ENCODE measurements at places on chromosomes 2 and 18. TPM values are rescaled to one million over a fixed set of nuclear protein-coding genes. Genes with fewer than 3 reads are reported as not detected.

DNA sequence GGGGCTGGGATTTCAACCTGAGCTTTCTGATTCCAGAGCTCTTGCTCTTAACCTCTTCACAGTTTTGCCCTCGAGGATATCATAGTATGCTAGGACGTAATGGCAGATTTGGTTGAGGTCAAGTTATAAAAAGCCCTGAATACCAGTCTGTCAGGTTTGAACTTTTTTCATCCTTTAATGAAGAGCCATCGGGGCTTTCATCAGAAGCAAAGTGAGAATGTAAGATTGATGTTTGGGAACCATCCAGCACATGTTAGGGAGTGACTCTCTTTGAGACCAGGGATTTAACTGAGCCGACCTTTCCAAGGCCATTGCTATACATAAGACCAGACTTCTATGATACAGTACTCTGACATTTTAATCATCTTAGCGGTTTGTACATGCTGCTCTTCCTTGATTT lies 142.5 kb downstream of the TTC27 start:
- H3K36me3 ChIP-seq: no peaks in the 10 kb centered on the region
- DNase-seq: no peak
- H3K27ac ChIP-seq: no peak overlapping the region

Gene NPAS2
- 72.6 TPM for total RNA-seq

DNA sequence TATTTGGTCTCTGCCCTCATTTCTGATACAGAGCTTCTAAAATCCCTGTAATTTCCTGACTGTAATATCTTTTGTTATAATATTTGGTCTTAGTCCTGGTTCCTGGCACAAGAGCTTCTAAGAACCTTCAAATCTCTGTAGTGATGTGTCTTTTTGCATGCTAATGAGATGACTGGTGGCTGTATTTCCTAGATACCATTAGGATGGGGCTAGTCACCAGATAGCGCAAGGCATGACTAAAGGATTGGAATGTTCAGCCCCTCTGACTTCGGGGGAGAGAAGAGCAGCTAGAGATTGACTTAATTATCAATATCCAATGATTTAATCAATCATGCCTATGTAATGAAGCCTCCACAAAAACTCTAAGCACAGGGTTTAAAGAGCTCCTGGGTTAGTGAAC lies 620.8 kb upstream of the ACVR2A start:
- H3K27ac ChIP-seq: no peak overlapping the region
- no peak overlapping the region for H3K4me3 ChIP-seq
- H3K36me3 ChIP-seq: no peaks in the 10 kb centered on the region
- H3K27me3 ChIP-seq: no peaks in the 10 kb centered on the region
- no peak for DNase-seq
- no peaks in the 10 kb centered on the region for H3K4me1 ChIP-seq

GRCh38 chr18:27860701-27861107 lies 316.2 kb downstream of the CDH2 start:
- no peak overlapping the region for H3K27ac ChIP-seq
- no peak overlapping the region for H3K4me3 ChIP-seq
- H3K4me1 ChIP-seq: no peaks in the 10 kb centered on the region
- no peaks in the 10 kb centered on the region for H3K36me3 ChIP-seq
- no peaks in the 10 kb centered on the region for H3K27me3 ChIP-seq
- no peak for DNase-seq

GRCh38 chr18:46320928-46321711 lies 216.9 kb downstream of the HAUS1 start:
- no peaks in the 10 kb centered on the region for H3K27me3 ChIP-seq
- no peaks in the 10 kb centered on the region for H3K36me3 ChIP-seq
- no peak overlapping the region for H3K4me3 ChIP-seq

Gene ASB1
- total RNA-seq: 32.5 TPM

- DNase-seq: no peak
- H3K27ac ChIP-seq: peak overlapping the region; percentile 69
- peaks cover 2% of the 10 kb centered on the region for H3K4me1 ChIP-seq
- no peaks in the 10 kb centered on the region for H3K27me3 ChIP-seq
- H3K4me3 ChIP-seq: peak overlapping the region; percentile 39
Observed at GRCh38 chr2:114542695-114543094, 100.3 kb downstream of the DPP10 start.

DNA sequence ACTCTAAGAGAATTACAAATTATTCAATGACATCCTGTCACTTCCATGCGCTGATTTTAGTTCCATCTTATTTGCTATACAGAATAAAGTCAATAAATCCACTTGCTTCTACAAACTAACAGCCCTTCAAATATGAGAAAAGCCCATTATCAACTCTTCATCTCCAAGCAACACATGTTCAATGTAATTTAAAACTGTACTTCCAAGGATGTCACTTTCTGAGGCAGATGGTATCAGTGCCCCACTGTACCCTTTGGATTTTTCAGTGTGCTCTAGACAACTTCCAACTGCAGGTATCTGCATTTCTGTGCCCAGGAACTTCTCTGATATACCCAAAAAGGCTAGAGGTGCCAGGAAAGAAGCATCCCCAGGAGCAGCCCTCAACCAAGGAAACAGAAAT lies 87.6 kb downstream of the SMAD2 start:
- H3K36me3 ChIP-seq: peaks cover 49% of the 10 kb centered on the region
- no peaks in the 10 kb centered on the region for H3K27me3 ChIP-seq
- no peak overlapping the region for H3K27ac ChIP-seq
- H3K4me1 ChIP-seq: no peaks in the 10 kb centered on the region

DNA sequence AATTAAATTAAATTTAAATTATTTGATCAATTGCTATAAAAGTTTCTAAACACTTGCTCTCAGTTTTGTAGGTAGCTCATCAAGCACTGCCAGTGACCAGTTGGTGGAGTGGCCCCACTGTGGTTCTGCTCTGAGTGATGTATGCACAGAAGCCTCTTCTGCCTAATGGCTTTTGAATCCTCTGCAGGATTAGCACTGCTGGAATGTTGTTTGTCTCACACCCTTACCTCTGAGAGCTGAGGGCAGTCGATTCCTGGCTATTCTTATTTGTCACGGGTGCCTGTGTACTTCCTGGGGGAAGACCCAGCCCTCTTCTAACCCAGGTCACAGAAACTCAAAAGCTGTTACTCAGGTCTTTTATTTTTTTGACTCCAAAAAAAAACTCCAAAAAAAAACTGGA lies 9.5 kb downstream of the CAPN14 start:
- H3K36me3 ChIP-seq: no peaks in the 10 kb centered on the region
- no peak overlapping the region for H3K27ac ChIP-seq
- H3K4me1 ChIP-seq: no peaks in the 10 kb centered on the region
- no peak for DNase-seq
- no peaks in the 10 kb centered on the region for H3K27me3 ChIP-seq

- no peak overlapping the region for H3K27ac ChIP-seq
- H3K4me3 ChIP-seq: no peak overlapping the region
- H3K27me3 ChIP-seq: no peaks in the 10 kb centered on the region
- H3K36me3 ChIP-seq: no peaks in the 10 kb centered on the region
Observed at GRCh38 chr18:23684515-23685197, 4.6 kb upstream of the LAMA3 start.

GRCh38 chr2:10978090-10978670 lies 66.4 kb downstream of the KCNF1 start:
- DNase-seq: peak; percentile 21
- no peaks in the 10 kb centered on the region for H3K36me3 ChIP-seq
- H3K27me3 ChIP-seq: no peaks in the 10 kb centered on the region
- no peaks in the 10 kb centered on the region for H3K4me1 ChIP-seq
- no peak overlapping the region for H3K27ac ChIP-seq
- no peak overlapping the region for H3K4me3 ChIP-seq

DNA sequence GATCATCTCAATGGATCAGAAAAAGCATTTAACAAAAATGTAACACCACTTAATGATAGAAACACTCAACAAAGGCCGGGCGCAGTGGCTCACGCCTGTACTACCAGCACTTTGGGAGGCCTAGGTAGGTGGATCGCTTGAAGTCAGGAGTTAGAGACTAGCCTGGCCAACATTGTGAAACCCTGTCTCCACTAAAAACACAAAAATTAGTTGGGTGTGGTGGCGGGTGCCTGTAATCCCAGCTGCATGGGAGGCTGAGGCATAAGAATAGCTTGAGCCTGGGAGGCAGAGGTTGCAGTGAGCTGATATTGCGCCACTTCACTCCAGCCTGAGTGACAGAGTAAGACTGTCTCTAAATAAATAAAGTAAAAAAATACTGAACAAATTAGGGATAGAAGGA lies 74.6 kb downstream of the PLB1 start:
- H3K36me3 ChIP-seq: no peaks in the 10 kb centered on the region
- no peak overlapping the region for H3K27ac ChIP-seq
- H3K27me3 ChIP-seq: no peaks in the 10 kb centered on the region
- H3K4me1 ChIP-seq: peaks cover 5% of the 10 kb centered on the region

GRCh38 chr2:127081826-127082633 lies 24.9 kb downstream of the BIN1 start:
- DNase-seq: no peak
- H3K27ac ChIP-seq: peak overlapping the region; percentile 11
- no peaks in the 10 kb centered on the region for H3K27me3 ChIP-seq
- H3K36me3 ChIP-seq: no peaks in the 10 kb centered on the region

DNA sequence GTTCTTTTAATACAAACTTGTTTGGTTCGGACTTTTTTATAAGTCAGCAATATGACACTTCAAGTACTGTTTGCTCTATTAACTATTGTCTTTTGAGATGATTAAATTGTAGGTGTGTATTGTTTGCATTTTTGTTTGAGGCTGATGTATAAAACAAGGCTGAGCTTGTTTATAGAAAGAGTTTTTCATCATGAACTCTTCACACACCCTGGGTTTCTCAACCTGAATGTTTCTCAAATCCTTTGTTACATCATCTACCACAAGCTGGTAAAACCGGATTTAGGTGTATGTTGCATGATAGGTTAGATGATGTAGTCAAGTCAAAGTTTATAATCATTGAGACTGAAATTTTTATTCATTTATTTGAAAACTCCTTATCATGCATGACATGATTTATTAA lies 335.2 kb upstream of the LRATD1 start:
- no peaks in the 10 kb centered on the region for H3K27me3 ChIP-seq
- no peak overlapping the region for H3K4me3 ChIP-seq
- H3K36me3 ChIP-seq: no peaks in the 10 kb centered on the region
- no peaks in the 10 kb centered on the region for H3K4me1 ChIP-seq
- H3K27ac ChIP-seq: no peak overlapping the region

DNA sequence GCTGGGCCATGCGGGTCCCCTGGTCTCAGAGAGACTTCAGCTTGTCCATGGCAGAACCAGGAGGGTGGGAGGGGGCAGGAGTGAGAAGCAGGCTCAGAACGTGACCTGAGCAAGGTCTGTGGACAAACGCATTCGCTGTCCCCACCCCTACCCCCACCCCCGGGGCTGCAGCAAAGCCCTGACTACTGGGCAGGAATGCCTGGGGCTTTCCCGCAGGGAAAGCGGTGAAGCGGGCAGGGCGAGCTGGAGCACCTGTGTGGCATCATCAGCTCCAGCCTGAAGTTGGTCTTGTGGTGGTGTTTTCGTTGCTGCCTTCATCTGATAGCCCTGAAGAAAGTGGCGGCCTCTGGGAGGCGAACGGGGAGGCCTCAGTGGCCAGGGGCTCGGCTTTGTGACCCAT lies 26.1 kb upstream of the ALKAL2 start:
- no peak for DNase-seq
- H3K4me1 ChIP-seq: no peaks in the 10 kb centered on the region
- no peak overlapping the region for H3K4me3 ChIP-seq
- no peaks in the 10 kb centered on the region for H3K27me3 ChIP-seq
- no peak overlapping the region for H3K27ac ChIP-seq
- H3K36me3 ChIP-seq: no peaks in the 10 kb centered on the region

- H3K36me3 ChIP-seq: no peaks in the 10 kb centered on the region
- no peak overlapping the region for H3K4me3 ChIP-seq
- H3K27me3 ChIP-seq: no peaks in the 10 kb centered on the region
- no peak overlapping the region for H3K27ac ChIP-seq
- no peak for DNase-seq
Observed at GRCh38 chr18:12595571-12596255, 62.2 kb downstream of the SPIRE1 start.

Gene ZNF892
- 1.4 TPM for total RNA-seq

Gene IL37
- total RNA-seq: not detected

GRCh38 chr18:50011813-50012435 lies 183.0 kb downstream of the MYO5B start:
- no peaks in the 10 kb centered on the region for H3K36me3 ChIP-seq
- H3K27me3 ChIP-seq: no peaks in the 10 kb centered on the region
- DNase-seq: no peak
- peak overlapping the region; percentile 60 for H3K27ac ChIP-seq

DNA sequence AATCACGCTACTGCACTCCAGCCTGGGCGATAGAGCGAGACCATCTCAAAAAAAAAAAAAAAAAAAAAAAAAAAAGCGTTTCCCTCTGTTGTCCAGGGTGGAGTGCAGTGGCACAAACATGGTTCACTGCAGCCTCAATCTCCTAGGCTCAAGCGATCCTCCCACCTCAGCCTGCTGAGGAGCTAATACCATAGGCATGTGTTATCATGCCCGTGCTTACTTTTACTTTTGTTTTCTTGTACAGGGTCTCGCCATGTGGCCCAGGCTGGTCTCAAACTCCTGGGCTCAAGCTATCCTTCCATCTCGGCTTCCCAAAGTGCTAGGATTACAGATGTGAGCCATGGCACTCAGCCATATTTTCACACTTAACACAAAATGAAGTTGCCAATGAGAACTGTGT lies 37.5 kb downstream of the PSME4 start:
- H3K36me3 ChIP-seq: peaks cover 44% of the 10 kb centered on the region
- H3K27ac ChIP-seq: no peak overlapping the region

DNA sequence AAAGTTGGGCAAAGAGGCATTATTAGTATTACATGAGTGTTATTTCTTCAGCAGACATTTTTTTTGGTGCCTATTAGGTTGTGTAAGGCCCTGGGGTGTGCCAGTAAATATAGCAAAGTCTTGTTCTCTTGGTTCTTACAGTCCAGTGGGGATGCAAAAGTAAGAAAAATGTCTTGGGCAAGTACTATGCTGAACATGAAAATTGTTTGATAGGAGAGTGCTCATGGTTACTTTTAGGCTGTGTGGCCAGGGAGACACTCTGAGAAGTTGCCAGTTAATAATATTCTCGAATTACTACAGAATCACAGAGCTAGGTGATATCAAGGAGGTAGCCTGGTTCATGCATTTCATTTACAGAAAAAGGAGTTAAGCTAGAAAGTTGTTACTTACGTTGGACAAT lies 1.9 kb downstream of the AGFG1 start:
- no peak overlapping the region for H3K27ac ChIP-seq
- peak overlapping the region; percentile 95 for H3K4me3 ChIP-seq
- DNase-seq: no peak
- H3K4me1 ChIP-seq: no peaks in the 10 kb centered on the region
- H3K36me3 ChIP-seq: no peaks in the 10 kb centered on the region

DNA sequence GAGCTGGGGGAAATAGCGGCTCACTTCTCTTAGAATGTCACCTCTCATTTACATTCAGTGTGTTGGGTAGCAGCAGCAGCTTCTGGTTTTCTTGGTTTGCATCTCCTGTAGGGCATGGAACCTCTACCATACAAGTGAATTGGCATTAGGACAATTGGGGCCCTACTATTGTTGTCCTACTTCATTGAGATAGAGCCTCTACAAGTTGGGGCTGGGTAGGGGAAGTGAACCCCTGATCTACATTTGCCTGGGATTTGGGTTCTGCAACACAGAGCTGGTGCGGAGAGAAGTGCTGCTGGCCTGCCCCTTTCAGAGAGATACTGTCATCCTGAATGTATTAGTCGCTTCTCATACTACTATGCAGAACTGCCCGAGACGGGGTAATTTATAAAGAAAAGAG lies 391.6 kb upstream of the HS6ST1 start:
- DNase-seq: no peak
- H3K27me3 ChIP-seq: no peaks in the 10 kb centered on the region

Gene DSC2
- 4.4 TPM for total RNA-seq

Gene CENPA
- total RNA-seq: not detected

GRCh38 chr2:157782057-157782845 lies 93.9 kb downstream of the ACVR1 start:
- no peak overlapping the region for H3K27ac ChIP-seq
- H3K4me3 ChIP-seq: no peak overlapping the region
- H3K4me1 ChIP-seq: no peaks in the 10 kb centered on the region

Gene FIGN
- 4.3 TPM for total RNA-seq
